Pulmonary artery endothelial cell (primary cell): ENCODE measurements at places on chromosomes 11 and 22. TPM values are rescaled to one million over a fixed set of nuclear protein-coding genes. Genes with fewer than 3 reads are reported as not detected.

DNA sequence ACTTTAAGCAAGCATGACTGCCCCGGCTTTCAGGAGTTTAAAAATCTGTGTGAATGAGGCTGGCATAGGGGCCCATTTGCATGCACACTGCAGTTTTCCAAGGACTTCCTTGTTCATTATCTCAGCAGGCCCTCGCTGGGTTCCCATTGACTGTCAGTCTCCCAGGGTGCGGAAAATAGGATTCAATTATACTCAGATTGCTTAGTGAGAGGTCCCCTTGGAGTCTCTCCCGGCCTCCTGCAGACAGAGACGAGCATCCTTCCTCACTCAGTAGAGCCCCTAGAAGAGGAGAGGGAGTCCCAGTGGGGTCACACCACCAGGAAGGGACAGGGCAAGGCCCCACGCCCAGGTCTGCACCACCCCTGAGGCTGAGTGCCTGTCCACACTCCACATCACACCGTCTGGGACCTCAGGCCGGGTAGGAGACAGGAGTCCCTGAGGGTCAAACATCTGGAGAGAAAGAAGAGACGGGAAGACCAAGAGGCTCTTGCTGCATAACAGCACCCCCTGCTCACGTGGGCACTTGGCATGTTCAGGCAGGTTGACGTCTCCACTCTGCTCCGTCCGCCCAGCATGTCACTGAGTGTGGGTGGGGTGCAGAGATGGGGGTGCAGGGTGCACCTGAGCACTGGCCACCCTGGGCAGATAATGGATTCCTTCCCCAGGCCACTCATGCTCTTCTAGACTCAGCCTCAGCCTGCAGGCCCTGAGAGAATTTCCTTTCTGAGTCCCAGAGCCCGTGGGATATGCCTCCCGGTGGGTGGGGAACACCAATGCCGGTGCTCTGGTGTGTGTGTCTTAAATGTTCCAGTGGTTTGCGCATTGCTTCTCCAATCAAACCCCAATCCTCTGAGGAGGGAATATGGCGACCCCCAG, 58.8 kb downstream of the MCM5 start:
- DNase-seq, result no peak

- no peak for DNase-seq
These were observed 41.4 kb downstream of the DKK3 start for GRCh38 chr11:11966826-11967668.

DNA sequence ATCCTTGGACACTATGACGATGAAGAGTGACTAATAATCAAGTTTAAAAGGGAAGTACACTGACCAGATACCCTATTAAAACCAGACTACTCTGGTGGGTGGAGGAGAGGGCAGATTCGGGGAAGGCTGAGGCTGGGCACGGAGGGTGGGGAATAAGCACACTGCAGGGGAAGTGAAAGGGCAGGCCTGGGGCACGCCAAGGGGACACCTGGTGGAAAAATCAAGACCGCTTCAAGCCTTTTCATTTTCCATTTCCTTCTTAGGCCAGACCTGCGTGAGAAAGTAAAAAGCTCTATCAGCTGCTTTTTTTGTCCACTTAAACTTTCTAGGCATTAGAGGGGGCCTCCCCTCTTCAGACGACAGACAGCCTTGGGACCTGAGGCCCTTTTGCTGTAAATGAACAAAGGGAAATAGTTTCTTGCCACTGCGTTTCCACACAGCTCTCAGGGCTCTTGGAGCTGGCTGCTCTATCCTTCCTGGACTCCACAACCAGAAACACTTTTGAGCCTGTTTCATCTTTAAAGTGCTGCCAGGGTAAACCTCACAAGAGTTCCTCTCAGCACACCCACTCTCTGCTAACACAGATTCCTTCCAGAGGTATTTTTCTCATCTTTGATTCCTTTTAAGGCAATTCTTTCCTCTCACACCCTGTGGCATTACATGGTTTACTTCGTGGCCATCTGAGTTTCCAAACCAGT, 25.0 kb upstream of the SERPIND1 start:
- DNase-seq, result no peak

DNA sequence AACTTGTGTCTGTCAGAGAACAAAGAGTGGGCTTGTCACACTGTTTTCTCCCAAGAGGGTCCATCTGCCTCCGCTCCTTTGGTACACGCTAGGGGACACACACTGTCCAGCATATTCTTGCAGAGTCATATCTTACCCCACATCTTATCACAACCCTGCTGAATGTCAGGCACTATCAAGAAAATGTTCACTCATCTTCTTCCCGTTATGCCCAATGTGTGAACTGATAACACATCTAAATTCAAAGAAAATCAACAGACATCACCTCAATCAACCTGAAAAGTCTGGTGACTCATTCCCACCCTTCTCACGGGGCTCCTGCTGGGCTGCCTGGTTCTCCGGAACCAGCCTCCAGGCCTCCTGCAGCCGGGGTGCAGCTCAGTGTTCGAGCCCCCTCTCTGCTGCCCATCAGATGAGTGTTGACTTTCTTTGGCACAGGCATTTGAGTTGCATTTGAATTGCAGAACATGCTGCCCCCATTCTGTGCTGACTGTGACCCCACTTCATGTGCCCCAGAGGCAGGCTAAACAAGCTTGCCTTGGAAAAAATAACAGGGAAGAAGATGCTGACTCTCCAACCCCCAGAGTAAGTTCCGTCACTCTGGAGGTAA, 19.4 kb downstream of the GRAP2 start:
- no peak for DNase-seq

The SLC29A2 gene
- total RNA-seq, result 0.33 and 0.85 TPM in 2 replicates

The IFITM2 gene
- 32.9 and 46.6 TPM in 2 replicates for total RNA-seq

The KRTAP5-9 gene
- not detected in 2 replicates for total RNA-seq
